ENCODE measurements at places on chromosomes 4 and X. TPM values are rescaled to one million over a fixed set of nuclear protein-coding genes. Genes with fewer than 3 reads are reported as not detected.

The SOD3 gene
- not detected for total RNA-seq

The GPR173 gene
- 2.7 TPM for total RNA-seq

The DCAF8L2 gene
- total RNA-seq: not detected

The APLN gene
- total RNA-seq: 224 TPM

The PDCL2 gene
- total RNA-seq: not detected

The ETDA gene
- not detected for total RNA-seq

Measured in pulmonary artery endothelial cell (primary cell).